Mesothelial cell of epicardium (in vitro differentiated cells): ENCODE measurements at places on chromosomes 1 and 21.

DNA sequence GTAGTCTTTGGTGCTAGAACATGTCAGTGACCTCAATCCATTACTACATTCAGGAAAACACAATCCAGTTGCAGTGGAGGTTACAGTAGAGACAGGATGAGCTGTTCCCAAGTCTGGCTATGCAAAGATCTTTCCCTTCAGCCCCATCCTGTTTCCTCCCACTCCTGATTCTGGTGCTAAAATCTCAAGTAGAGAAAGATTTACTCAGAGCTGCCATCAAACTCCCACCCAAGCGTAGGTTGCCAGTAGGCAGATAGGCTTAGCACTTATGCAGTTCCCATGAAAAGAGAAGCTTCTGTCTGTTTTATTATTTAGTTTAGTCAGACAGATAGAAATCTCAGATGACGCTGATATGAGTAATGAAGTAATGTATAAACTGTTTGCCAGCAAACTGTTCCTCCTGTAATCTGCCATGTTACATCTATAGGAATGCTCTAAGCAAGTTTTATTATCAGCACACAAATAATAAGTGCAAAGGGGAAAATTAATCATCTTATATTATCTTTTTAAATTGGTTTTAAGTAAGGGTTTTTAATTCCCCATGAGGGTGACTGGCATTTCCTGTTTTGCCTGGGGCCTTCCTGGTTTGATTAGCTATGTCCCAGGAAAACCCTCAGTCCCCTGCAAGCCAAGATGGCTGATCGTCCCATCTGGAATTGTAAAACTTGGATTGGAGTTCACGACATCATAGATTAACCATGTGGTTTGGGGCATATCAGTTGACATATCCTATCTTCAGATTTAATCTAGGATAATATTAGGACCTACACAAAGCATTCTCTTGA is 188.3 kb upstream of the PALMD start:
- no peak for DNase-seq

DNA sequence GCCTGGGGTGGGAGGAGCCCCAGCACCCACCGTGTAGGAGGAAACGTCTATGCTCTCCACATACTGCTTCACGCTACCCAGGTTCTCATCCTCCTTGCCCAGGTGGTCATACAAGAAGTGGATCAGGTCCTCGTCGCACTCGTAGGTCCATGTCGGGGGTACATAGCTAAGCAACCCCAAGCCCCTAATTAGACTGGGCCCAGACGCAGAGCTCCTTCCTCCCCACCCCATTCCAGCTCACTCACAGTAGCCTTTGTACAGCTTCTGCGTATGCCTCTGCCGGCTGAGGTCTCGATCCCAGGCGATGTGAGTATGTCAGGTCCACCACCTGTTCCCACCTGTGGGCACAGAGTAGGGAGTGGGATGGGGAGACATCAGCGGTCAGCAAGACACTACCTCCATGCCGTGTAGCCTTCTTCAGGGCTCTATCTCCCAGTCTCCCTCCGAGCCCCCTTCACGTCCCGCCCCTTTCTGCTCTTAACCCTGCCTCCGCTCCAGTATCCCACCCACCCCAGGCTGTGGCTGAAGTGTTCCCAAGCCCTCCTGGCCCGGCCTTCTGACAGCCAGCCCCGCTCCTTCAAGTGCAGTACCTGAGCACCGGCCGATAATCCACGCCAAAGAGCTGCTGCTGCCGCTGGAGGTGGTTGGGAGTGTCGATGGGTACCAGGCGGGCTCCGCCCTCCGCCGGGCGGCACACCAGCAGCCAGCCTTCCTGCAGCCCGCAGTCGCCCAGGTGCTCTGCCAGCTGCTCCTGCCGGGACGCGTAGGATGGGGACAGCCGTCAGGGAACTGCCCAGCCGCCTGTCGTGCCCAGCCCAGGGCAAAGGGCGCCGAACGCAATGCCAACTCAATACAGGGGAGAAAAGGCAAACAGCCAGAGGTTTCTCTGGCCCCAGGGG is 919 bp downstream of the HECTD3 start:
- DNase-seq, result no peak

DNA sequence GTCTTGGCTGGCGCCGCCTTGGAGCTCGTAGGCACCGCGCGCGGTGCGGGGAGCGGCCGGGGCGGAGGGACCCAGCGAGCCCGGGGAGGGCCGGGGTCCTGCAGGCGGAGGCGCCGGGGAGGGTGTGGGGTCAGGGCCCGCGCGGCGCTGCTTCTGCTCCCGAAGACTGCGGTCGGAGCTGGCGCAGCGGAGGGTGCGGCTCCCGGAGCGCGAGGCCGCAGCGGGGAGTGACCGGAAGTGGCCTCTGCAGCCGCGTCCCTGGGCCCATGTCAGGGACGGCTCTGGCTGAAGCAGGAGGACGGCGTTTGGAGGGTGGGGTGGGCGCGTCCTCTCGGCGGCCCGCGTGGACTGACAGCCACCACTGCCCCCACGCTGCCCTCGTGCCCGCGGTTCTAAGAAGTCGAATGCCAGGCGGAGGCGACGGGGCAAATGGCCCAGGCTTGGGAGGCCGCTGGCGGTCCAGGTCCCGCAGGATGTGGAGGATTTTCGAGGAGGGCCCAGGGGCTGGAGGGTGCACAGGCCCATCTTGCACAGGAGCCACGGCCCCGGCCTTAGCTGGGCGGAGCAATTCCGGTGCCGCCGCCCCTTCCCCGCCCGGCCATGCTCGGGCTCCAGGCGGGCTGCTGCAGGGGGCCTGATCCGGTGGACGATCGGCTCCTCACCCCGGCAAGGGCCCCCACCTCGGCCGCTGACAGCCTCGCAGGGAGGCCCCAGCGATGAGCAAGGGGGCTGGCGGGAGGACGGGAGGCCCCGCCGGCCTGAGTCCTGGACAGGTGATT is 7.7 kb upstream of the ZNF669 start:
- DNase-seq, result peak; percentile 62

DNA sequence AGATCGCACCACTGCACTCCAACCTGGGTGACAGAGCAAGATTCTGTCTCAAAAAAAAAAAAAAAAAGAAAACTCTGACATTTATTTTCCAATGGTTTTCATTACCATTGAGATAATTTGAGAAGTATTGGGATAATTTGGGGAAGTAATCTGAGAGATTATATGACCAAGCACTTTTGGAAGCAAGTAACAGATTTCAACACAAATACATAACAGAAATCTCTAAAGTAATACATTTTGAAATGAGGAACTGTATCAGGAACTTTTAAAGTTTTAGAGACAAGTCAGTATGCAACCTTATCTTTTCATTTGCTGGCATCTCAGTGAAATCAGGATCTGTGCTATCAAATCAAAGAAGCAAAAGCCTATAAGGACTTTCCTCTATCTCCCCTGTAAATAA is 25.4 kb upstream of the SLC16A1 start:
- no peak for DNase-seq

- no peak for DNase-seq
Observed at GRCh38 chr1:244844155-244845121, 9.0 kb downstream of the COX20 start.

DNA sequence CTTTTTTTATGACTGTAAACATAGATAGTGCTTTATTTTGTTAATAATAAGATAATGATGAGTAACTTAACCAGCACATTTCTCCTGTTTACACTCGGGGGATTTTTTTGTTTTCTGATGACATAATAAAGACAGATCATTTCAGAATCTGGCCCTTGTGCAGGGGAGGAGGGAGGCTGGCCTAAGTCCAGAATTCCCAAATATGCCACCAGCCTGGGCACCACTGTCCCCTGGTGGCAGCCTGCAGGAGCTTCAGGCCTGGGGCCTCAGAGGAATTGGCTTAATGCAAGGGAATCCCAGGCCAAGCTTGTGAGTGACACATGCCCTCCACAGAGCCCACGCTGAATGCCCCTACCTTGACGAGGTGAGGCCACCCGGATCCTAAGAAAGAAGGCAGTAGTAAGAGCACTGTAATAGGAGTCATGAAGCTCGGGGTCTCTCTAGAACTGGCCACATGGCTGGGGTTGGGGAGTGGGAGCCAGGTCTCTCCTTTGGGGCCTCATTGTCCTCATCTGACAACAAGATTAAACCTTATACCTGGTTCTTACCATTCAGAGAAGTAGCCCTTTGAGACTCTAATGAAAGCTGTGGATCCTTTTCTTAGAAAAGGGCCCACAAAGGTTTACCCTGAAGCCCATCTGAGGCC is 24.1 kb downstream of the ETNK2 start:
- no peak for DNase-seq

DNA sequence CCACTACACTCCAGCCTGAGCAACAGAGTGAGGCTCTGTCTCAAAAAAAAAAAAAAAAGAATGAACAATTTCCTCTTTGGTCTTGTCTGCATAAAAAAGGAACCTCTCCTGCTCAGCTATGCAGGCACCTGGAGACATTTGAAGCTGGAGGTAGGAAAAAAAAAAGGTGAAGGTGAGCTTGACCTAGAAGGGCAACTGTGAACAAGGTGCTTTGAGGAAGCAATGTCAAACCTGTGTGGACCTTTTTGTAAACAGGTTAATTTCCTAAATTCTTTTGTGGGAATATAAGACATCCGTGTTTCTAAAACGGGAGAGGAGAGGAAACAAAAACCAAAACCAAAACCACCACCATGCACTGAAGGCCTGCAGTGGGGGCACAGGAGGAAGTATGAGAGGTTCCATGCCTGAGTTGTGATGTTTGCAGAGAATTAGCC is 77.5 kb downstream of the SLC45A1 start:
- no peak for DNase-seq

- no peak for DNase-seq
Observed at GRCh38 chr1:9453779-9454418, 85.4 kb upstream of the SLC25A33 start.

GRCh38 chr21:34949499-34949898 is 99.6 kb downstream of the RUNX1 start:
- DNase-seq, result no peak

- no peak for DNase-seq
Observed at GRCh38 chr1:46065405-46065804, 67.0 kb downstream of the PIK3R3 start.

GRCh38 chr1:29650041-29650400 is 413.7 kb downstream of the PTPRU start:
- DNase-seq, result no peak
